ENCODE measurements at places on chromosomes 12 and 14. TPM values are rescaled to one million over a fixed set of nuclear protein-coding genes. Genes with fewer than 3 reads are reported as not detected.

OR10AD1 gene
- not detected for total RNA-seq

ARMH4 gene
- 6.4 TPM for total RNA-seq

GRCh38 chr12:75975702-75976101 lies 55.9 kb downstream of the PHLDA1 start:
- DNase-seq, result no peak

DNA sequence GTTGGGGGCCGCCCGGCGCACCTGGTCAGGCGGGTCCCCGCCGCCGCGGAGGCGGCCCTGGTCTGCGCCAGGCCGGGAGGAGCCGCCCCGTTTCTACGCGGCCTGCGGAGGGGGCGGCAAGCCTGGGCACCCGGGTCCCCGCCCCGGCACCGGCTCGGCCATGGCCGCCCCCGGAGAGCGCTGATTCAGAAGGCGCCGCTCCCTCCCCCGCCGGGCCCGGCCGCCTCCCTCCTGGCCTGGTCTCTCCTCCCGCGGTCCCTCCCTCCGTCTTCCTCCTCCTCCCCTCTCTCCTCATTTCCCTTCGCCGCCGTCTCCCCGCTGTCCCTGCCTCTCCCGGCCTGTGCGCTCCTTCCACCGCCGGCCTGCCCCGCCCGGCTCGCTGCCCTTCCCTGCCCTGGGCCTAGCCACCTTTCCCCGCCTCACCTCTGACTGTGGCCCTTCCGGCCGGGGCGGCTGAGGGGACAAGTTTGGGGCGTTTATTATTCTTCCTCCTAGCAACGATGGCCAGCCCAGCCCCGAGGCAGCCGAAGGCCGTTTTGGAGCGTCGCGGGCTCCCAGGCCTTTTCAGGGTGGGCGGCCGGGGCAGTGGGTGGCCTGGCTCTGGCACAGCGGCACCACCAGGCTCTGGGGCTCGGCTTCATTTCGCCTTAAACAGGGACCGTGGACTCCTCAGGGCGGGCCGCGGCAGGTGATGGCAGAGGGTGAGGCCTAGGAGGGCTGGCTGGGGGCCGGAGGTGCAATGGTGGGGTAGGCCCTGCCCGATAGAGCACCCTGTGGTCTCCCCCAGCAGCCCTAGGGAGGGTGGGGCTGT lies 768 bp downstream of the CEP170B start:
- no peak for DNase-seq

GRCh38 chr12:118959348-118959747 lies 22.0 kb upstream of the SRRM4 start:
- DNase-seq, result no peak

- no peak for DNase-seq
Measured at GRCh38 chr14:24465368-24465767, 22.8 kb upstream of the SDR39U1 start.

- no peak for DNase-seq
Measured at GRCh38 chr12:51694146-51694545, 103.1 kb downstream of the SCN8A start.

TAS2R10 gene
- 0.30 TPM for total RNA-seq

DNA sequence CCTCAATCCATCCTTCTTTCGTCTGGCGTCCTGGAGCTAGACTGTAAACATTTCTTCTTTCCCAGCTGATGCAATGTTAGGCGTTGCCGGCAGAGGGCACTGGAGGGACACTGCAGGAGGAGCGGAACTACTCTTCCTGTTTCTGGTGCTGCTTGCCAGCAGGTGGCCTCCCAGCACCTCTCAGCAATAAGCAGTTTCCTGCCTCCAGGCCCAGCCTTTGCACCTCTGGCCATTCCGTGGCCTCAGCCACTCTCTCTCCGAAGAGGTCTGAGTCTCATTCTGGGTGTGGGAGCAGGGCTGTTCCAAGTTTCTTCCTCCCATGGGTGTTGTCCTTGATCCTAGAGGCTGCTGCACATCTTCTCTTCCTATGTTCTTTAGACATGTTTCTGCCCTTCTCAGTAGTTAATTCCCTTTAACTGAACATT lies 7.5 kb upstream of the ASPG start:
- DNase-seq, result peak; percentile 88

DNA sequence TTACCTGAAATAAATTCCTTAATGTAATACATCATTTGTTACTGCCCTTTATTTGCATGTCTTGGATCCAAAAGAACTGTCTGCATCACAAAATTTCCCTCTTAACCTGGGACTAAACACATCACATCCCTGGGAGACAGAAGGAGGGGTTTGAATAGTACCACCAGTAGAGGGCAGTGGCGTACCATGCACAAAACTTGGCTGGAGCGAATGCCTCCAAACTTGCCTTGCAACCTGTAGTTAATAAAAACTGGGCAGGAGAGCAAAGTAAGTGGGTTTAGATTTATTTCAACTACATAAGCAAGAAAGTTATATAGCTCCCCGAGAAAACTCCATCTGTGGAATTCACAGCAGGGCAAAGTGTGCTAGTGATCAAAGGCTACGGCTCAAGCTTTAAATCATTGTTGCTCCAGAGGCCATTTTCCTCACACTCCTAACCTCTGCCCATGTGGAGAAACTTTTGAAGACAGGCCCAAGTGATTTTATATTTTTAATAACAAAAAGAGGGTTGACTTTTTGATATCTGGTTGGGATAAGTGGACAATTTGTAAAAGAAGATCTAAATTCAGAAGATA lies 1176.7 kb upstream of the SEL1L start:
- DNase-seq, result no peak

DNA sequence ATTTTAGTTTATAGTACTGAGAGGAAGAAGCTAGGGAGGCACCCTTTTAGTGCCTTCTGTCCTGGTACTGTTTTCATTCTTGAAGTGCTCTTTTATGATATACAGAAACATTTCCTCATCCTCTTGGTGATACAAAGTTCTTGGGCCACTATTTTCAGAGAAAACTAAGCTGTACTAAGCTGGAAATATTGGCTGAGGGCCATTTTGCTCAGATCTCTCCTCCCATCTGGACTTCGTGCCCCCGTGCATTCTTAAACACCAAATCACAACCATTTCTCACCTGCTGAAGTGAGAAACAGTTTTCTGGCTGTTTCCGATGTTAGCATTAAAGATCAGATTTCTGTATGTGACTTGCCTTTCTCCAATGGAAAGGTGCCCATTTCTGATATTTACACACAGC lies 158.9 kb downstream of the FBXL14 start:
- DNase-seq, result no peak

PTPRB gene
- 28.9 TPM for total RNA-seq

TSPAN9 gene
- 299 TPM for total RNA-seq

DNA sequence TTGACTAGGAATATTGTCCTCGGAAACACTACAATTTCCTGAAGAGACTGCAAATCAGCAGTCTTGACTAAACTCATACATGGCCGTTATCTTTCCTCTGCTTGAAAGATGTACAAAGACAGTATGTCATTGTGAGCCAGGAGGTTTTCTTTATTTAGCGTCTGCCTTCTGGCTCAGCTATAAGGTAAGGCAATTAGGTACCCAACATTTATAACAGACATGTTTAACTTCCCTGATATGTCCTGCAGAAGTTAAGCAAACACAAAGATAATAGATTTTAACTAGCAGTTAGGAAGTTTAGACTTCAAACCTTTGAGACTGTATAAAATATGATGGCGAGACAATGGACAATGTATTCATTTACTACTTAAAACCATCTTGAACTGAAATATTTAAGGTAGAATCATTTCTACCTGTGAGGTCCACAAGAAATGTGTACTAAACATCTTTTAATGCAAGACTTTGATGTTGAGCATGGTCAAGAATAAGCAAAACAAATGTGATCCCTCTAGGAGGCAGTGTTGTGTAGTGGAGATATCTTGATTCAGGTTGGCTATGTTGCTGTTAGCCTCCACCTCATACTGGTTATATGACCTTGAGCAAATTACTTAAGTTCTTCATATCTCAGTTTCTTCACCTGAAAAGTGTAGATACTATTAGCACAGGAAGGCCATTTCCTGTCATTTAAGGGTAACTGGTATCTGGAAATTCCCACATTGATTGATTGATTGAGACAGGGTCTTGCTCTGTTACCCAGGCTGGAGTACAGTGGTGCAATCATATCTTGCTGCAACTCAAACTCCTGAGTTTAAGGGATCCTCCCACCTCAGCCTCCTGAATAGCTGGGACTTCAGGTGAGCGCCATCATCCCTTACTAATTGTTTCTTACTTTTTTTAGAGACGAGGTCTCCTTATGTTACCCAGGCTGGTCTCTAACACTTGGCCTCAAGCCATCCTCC lies 96.3 kb upstream of the EEA1 start:
- no peak for DNase-seq

GLS2 gene
- total RNA-seq, result 0.38 TPM

DNA sequence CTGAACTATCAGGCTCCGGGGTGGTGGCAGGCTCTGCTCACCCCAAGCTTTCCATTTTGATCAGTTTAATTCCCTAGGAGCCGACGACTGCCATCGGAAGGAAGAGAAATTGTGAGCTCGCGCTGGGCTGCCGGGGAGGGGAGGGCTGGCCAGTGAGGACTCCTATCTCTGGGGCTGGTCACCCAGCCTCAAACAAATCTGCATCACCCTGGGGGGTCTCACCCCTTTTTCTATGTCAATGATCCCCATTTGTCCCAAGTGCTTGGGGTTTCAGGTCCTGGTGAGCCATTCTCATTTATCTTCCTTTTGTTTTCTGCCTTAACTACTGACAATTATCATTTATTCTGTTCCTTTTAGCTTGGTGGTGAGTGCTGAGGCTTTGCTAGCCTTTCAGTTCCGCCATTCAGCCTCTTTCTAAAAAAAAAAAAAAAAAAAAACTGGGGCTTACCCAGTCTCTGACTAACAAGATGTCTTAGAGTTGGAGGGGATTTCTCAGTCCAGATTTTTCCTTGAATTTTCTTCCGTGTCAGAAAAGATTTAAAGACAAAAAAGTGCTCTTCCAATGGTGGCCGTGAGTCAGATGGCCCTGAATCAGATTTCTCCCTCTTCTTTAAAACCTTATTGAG lies 22.8 kb upstream of the USP44 start:
- DNase-seq, result no peak

DNA sequence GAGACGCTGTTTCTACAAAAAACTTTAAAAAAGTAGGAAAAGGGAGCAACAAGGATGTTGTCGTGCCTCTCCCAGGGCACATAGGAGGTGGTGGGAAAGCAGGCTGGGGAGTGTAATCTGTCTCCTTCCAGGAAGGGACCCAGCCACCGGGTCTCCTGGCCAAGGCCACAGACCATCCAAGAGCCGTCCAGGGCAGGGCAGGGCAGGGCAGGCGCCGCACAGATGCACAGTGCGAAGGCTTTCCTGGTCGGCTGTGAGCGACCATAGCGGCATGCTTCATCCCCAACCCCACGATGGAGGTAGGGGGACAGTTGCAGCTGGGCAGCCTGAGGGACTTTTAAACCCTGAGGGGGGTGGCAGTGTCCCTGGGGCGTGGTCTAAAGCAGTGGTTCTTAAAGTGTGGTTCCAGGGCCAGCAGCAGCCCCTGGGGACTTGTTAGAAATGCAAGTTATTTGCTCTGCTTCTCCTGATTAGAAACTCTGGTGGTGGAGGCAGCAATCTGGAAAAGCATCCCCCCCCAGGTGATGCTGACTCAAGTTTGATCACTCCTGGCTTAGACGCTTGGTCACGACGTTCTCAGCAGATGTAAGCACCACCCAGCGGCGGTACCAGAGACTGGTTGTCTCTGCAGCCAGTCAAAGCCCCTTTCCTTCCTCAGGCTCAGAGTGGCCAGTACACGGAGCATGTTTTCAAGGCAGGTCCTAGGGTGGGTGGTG lies 197.4 kb upstream of the PRMT8 start:
- DNase-seq, result no peak

GRCh38 chr12:74581439-74581838 lies 43.8 kb downstream of the ATXN7L3B start:
- DNase-seq, result no peak

DNA sequence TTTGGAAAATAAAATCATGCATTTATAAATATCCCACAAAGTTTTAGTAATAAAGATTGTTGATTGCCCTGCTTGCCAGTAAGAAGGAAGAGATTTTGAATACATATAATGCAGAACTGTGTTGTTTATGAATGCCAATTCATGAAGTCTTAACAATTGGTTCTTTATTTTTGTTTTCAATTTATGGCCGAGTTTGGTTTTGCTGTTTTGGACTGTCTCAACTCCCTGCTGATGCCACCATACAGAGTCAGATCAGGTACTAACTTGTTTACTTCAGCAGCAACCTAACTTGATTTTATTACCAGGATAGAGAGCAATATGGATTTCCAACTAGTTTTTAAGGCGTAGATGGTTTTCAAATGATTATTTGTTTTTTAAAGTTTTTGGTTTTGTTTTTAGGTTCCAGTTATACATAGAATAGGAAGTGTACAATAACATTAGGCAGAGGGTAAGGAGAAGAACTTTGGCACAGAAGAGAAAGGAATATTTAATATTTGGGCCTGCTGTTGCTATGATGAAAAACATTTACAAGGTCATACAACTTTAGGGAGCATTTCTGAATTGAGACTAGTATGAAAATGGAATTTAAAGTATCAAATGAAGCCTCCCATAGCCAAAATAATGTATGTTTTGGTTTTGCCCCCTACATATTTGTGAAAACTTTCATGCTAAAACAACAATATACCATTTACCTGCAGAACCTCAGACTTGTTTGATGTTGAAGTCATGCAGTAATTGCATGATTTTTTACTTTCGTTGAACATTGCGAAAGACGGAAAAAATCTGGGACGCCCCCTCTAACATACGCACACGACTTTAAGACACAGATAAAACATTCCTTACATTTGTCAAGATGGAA lies 904 bp upstream of the FAM177A1 start:
- no peak for DNase-seq

DNA sequence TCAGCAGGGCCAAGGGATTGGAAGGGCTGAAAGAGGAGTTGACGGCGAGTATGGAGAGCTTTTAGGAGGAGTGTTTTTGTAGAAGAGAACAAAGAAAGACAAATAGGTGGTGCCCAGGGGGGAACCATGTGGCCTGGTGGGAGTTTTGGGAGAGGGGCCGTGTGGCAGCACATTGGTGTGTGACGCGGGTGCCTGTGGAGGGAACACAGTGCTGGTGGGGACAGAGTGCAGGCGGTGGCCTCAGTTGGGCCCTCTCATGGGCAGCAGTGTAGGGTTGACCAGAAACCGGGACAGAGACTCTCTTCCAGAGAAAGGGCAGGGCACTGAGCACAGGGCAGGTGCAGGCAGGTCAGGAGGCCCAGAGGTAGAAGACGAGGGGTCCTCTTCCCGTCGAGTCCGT lies 56.5 kb downstream of the TECPR2 start:
- DNase-seq, result no peak

GRCh38 chr12:113990250-113991223 lies 24.4 kb upstream of the RBM19 start:
- no peak for DNase-seq

LRIG3 gene
- total RNA-seq, result 6.1 TPM

GDF11 gene
- total RNA-seq, result 18.0 TPM

GRCh38 chr12:16096273-16096849 lies 181.1 kb downstream of the SLC15A5 start:
- DNase-seq, result no peak

DNA sequence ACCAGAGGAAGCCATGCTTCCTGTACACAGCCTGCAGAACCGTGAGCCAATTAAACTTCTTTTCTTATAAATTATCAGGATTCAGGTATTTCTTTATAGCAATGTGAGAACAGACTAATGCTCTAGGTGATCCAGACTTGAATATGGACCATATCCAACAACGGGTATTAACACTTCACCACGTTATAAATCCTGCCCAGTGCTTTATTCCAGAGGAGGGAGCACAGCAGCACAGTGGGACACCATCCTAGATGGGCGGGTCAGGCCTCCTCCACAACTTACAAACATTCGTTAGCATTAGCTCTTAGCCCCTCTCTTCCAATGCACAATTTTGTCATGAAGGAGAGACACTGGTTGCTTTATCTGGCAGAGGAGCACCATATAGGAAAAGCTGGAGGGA lies 66.0 kb downstream of the TMCC3 start:
- DNase-seq, result no peak

PRH2 gene
- total RNA-seq, result not detected

SLC6A13 gene
- 6.1 TPM for total RNA-seq

SVOP gene
- 1.9 TPM for total RNA-seq

Data from cardiac septum (tissue), 1 donor.